Astrocyte (in vitro differentiated cells and primary cell): ENCODE measurements at places on chromosomes 7 and 10. TPM values are rescaled to one million over a fixed set of nuclear protein-coding genes. Genes with fewer than 3 reads are reported as not detected.

DNA sequence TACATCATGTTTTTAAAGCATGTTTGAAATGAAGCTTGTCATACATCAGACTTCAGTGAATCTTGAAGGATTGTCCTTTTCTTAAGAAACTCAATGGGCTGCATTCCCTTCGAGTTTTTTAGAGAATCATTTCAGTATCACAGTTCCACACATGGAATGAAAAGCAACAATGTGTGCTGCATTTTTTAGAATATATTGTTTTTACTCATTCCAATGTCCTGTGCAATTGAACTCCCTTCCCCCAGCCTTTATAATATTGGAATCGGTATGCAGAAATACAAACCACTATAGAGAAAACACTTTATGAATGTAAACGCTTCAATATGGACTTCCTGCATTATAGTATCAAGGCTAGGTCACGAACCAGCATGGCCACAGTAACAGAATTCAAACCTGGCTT is 634.4 kb downstream of the GATA3 start:
- H3K27me3 ChIP-seq: no peaks in the 10 kb centered on the region
- no peaks in the 10 kb centered on the region for H3K36me3 ChIP-seq
- no peak overlapping the region for H3K27ac ChIP-seq

DNA sequence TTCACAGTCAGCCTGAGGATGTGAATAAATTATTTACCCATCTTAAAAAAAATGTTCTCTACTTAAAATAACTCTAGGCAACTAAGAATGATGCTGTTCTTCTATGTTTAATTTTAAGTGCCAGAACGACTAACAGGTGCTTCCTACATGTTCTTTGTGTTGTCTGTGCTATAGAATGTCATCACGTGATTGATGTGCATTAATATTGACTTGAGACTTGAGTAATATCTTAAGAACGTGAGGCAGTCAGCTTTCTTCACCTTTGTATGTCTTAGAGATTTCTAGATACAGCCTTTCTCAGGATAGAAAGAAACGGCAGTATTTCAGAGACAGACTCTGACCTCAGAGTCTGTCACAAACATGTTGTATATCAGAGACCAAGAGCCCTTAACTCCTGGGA is 274.6 kb downstream of the KCND2 start:
- no peak overlapping the region for H3K4me3 ChIP-seq
- H3K27me3 ChIP-seq: no peaks in the 10 kb centered on the region
- H3K27ac ChIP-seq: no peak overlapping the region

PODXL gene
- 29.9 and 47.1 TPM in 2 replicates for total RNA-seq

EVX1 gene
- not detected in 2 replicates for total RNA-seq

DNA sequence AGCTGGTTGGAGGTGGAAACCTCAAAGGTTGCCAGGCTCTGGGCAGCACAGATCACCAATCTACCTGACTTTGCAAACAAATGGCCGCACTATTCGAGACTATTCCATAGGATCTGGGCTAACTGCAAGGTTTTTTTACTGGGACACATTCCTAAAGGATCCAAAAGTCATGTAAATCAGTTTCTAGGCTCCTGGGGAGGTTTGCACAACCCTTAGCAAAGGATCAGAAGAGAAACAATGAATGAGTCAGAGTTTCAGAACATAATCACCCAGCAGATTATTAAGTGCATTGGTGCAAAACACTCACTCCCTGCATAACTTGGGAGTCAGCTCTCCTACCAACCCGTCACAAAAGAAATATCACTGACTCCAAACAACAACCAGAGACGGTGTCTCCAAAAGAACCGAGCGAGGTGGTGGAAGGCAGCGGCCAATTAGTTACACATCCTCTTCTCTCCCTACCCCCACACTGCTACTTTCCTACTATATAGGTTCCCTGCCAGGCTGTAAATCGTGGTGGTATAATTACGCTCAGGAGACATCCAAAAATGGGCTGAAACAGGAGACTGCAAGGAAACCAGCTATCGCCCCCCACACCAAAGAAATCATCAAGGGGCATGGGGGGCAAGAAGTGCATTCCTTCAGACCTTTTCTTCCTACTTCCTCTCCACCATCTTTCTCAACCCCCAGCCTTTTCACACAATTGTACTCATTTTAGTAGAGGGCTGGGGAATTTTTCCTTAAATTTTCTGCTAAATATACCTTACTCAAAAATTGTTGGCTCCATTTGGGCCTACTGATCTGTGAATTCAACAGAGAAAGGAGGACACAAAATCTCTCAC is 3.2 kb downstream of the UBE2H start:
- peak overlapping the region; percentile 92 for H3K27ac ChIP-seq
- no peaks in the 10 kb centered on the region for H3K36me3 ChIP-seq
- H3K4me1 ChIP-seq: peaks cover 24% of the 10 kb centered on the region
- peak; percentile 85 for DNase-seq
- no peaks in the 10 kb centered on the region for H3K27me3 ChIP-seq

EPO gene
- total RNA-seq: not detected in 2 replicates

DNA sequence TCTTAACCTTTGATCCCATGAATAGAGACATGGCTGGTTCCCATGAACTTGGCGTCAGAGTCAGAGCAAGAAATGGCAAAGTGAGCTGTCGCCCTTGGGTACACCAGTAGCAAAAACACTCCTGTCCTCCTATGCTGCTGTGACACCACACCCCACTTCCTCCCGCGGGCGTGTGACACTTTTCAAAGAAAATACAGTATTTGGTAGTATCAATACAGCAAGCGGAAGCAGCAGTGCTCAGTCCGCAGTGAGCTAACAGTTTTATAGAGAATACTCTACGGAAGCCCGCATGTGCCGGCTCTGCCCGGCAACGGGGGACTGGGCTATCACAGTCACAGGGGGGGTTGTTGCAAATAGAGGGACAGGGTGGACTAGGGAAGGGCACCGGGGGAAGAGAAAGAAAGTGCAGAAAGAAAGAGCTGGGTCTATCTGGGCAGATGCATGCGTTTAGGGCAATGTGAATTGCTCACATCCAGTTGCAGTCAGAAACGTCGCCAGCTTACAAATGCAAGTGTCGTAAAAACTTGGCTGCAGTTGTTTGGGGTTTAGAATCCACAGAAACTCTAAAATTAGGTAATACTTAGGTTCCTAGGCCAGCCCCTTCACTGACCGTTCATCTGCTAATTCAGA is 49.8 kb downstream of the PRKCQ start:
- H3K36me3 ChIP-seq: no peaks in the 10 kb centered on the region
- H3K27me3 ChIP-seq: no peaks in the 10 kb centered on the region
- no peak for DNase-seq
- no peak overlapping the region for H3K27ac ChIP-seq

DNA sequence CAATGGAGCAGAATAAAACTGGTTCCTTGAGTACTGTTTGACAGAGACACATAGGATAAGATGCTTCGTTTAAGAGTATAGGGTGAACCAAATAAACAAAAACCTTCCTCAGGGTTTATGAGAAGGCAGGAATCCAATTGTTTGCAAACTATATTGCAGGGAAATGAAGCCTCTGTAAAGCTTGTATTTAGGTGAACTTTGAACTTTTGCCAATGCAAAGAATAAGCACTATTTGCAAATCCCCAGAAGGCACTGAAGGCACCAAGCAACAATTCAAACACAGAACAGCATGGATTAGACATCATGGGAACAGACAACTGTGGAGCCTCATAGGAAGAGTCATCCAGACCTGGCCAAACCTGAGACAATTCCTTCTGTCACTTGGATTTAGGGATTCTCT is 47.1 kb upstream of the WASL start:
- no peak overlapping the region for H3K27ac ChIP-seq
- DNase-seq: no peak
- no peak overlapping the region for H3K4me3 ChIP-seq

DNA sequence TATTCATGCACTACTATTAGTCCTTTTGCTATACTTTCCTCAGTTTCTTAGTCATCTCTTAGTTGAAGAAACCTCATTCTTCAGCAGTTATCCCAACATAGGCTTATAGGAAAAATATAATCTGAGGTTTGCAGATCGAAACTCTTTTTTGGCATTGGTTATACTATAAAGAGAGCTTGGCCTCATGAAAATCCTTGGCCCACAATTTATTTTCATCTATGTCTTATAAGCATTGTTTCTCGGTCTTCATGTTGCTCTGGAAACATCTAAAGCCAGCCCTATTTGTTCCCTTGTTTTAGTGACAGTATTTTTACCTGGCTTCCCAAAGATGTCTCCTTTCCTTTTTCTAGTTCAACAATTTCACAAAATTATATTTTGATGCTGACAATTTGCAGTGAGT is 345.1 kb upstream of the PRKCQ start:
- no peaks in the 10 kb centered on the region for H3K36me3 ChIP-seq
- DNase-seq: no peak
- no peaks in the 10 kb centered on the region for H3K27me3 ChIP-seq
- H3K4me3 ChIP-seq: no peak overlapping the region
- H3K27ac ChIP-seq: no peak overlapping the region

DNA sequence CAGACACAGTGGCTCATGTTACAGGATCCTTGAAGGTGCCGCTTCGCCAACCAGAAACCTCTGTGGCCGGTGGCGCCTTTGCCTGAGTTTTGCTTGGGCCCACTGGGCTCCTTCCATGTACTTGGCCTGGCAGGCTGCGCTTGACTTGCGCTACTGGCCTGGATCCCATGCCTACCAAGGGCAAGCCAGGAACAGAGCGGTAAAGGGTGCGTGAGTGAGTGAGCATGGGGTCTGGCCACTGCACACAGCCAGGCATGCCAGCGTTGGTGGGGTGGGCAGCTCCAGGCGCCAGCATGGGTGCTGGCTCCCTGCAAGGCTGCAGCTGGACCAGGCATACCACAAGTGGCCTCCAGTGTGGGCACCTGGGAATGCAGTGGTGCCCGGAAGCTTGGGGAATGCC is 16.3 kb upstream of the TSPAN15 start:
- H3K4me3 ChIP-seq: no peak overlapping the region
- no peak for DNase-seq
- peaks cover 4% of the 10 kb centered on the region for H3K27me3 ChIP-seq

IGF2BP3 gene
- 69.9 and 79.5 TPM in 2 replicates for total RNA-seq

SUN3 gene
- total RNA-seq: not detected in 2 replicates

DNA sequence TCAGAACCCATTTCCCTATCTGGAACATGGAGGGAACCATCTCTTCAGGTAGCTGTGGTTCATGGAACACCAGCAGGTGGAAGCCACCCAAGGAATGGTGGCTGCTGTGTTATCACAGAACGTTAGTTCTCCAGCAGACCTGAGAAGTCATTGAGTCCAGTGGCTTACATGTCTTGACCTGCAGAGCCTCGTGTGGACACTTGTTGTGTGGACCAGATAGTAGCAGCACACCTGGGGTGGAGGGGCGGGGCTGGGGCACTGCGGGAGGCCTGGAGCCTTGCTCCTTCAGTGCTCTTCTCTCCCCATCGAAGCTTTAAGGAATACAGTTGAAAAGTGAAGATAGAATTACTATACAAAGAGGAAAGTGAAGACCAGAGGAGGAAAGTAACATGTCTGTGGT is 42.4 kb downstream of the VWA2 start:
- H3K4me1 ChIP-seq: no peaks in the 10 kb centered on the region
- no peak for DNase-seq
- H3K4me3 ChIP-seq: no peak overlapping the region
- no peaks in the 10 kb centered on the region for H3K36me3 ChIP-seq
- H3K27ac ChIP-seq: no peak overlapping the region

GPC2 gene
- total RNA-seq: 6.5 and 7.6 TPM in 2 replicates

GRCh38 chr7:87210506-87210905 is 9.0 kb downstream of the TMEM243 start:
- H3K36me3 ChIP-seq: no peaks in the 10 kb centered on the region
- H3K27me3 ChIP-seq: no peaks in the 10 kb centered on the region
- H3K27ac ChIP-seq: no peak overlapping the region

- H3K4me3 ChIP-seq: no peak overlapping the region
- H3K4me1 ChIP-seq: peaks cover 25% of the 10 kb centered on the region
- H3K36me3 ChIP-seq: no peaks in the 10 kb centered on the region
- H3K27me3 ChIP-seq: no peaks in the 10 kb centered on the region
- H3K27ac ChIP-seq: no peak overlapping the region
Measured at GRCh38 chr10:77872151-77872946, 54.2 kb downstream of the DLG5 start.

DNA sequence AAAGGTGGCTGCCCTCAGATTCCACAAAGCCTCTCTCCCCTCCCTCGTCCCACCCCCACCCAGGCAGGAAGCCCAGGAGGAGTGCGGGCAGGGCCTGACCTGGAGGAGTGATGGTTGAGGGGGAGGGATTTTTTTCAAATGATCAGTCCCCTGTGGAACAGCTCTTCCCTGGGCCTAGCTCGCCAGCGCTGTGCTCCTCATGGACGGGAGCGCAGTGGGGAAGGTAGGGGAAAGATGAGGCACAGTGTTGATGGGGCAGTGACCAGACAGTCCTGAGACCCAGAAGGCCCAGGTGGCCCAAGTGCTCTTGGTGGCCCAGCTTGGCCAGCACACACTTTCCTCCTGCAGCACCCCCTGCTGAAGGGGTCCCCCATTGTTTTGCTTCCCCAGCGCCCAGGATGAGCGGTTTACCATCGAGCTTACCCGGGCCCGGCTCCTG is 8.5 kb downstream of the SAP25 start:
- H3K27ac ChIP-seq: no peak overlapping the region
- DNase-seq: no peak
- no peaks in the 10 kb centered on the region for H3K27me3 ChIP-seq
- no peak overlapping the region for H3K4me3 ChIP-seq

RBP3 gene
- total RNA-seq: not detected in 2 replicates

DNA sequence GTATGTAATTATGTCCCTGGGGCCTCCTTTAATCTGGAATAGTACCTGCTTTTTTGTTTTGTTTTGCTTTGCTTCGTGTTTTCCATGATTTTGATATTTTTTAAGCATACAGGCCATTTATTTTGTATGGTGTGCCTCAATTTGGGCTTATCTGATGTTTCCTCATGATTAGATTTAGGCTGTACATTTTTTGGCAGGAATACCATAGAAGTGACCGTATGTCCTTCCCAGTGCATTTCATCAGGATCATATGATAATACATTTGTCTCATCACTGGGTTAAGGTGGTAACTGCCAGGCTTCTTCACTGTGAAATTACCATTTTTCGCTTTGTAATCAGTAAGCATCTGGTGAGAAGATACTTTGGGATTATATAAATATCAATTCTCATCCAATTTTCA is 117.8 kb upstream of the SAMD8 start:
- H3K36me3 ChIP-seq: peaks cover 10% of the 10 kb centered on the region
- no peaks in the 10 kb centered on the region for H3K27me3 ChIP-seq
- H3K27ac ChIP-seq: no peak overlapping the region
- H3K4me1 ChIP-seq: no peaks in the 10 kb centered on the region
- DNase-seq: no peak

GRCh38 chr7:75639071-75639885 is 99.5 kb downstream of the HIP1 start:
- no peak overlapping the region for H3K27ac ChIP-seq
- H3K4me3 ChIP-seq: peak overlapping the region; percentile 66
- no peaks in the 10 kb centered on the region for H3K27me3 ChIP-seq
- peak; percentile 24 for DNase-seq
- peaks cover 14% of the 10 kb centered on the region for H3K4me1 ChIP-seq
- no peaks in the 10 kb centered on the region for H3K36me3 ChIP-seq

COL13A1 gene
- total RNA-seq: 0.65 and 0.86 TPM in 2 replicates

GRM3 gene
- not detected in 2 replicates for total RNA-seq

DNA sequence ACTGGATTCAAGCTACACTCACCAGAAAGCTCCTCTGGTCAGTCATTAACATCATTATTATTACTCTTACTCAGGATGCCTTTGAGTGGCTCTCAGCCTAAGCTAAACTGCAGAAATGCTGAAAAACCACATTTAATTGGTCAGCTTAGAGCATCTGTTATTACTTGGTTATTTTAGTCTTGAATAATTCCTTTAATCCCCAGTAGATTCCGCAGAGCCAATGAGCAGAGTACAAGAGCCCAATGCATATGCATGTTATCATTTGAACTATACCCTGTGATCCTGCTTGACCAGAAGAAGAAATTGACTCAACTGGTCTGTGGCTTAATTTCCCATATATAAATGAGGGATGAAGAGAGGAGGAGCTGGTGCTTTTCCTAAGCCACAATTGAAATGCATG is 417.6 kb upstream of the C7orf33 start:
- no peak for DNase-seq
- no peaks in the 10 kb centered on the region for H3K27me3 ChIP-seq
- H3K36me3 ChIP-seq: no peaks in the 10 kb centered on the region
- H3K4me3 ChIP-seq: no peak overlapping the region
- no peaks in the 10 kb centered on the region for H3K4me1 ChIP-seq

HABP2 gene
- total RNA-seq: not detected in 2 replicates
